ENCODE measurements at places on chromosomes 5 and 9.

- no peak for DNase-seq
These were observed 159.6 kb upstream of the ANKH start for GRCh38 chr5:15031180-15031579.

GRCh38 chr5:37834542-37835379, 5.1 kb downstream of the GDNF start:
- DNase-seq: no peak

DNA sequence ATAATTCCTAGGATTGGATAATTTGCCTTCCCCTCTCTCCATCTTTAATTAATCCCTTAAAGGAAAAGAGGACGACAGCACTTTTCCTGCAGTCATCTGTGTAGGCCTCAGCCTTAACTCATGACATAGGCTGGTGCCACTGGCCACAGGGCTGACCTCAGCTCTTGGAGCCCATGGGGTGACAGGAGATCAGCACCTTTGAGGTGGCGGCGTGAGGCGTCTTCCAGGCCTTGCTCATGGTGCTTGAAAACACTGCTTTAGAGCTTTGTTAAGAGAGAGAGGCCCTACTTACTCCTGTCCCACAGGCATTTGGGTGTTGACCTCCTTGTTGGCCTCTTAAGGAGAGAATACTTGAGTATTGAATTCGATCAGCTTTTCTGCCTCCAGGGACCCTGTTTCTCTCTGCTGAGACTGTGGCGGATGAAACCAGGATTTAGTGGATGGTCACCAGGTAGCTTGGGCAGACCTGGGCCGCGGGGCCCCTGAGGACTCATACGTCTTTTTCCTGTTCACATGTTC, 23.4 kb downstream of the TENT4A start:
- no peak for DNase-seq

DNA sequence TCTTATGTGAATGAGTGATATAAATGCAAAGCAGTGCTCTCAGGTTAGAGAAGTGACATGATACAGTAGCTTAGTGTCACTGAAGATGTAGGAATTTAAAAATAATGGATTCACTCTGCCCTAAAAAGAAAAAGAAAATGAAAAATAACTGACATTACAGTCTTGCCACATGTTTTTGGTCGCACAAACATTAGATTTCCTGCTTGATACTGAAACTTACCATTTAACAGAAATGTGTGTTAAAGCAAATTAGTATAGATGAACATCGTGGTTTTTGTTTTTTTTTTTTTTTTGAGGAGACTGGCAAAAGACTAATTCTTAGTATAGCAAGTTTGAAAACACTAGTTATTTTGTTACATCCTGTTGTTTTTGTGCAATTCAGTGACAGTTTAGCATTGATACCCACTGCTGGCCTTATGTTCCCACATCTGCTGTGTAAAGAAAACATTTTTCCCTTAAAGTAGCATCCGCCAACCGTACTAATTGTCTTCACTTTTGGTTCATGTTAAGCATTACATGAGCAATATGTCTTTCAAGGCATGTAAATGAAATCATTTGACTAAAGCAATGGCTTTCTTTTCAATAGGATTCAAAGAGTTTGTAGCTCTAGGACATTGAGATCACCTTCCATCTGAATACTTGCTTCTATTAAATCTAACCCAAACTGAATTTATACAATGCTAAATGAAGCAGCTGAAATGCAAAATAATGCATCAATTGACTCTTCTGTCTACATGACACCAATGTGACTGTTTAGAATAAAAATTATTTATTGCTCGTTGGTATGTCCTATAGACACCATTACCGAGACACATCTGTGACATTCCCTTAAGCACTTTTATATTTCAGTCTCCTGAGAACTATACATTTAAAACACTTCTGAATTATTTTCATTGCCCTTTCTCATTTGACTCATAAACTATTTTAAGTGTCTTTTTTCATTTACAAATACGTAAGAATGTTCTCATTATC, 859.1 kb downstream of the MAT2B start:
- DNase-seq: no peak

DNA sequence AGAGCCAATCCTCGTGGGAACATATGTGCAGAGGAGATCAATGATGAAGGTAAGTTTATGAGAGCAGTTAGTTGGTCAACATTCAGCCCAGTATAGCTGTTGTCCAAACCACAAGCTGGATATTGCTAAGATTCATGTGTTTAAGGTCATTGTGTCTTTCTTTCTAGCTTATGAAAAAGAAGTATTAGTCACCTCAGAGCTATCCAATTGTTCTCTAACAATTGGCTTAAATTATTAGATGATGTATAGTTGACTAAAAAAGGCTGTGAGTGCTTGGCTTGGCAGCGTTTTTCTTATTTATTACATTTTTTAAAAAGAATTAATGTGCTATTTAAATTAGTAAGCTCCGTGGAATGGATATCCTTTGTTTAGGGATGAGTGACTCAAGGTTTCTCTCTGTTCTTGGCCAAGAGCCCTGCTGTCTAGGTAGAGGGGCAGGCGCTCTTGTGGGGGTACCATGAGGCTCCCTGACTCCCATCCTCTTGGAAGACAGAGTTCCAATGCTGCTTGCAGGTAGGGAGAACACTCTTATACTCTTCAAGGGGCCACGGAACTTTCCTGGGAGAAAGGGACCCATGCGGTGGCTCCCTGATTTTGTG, 487.4 kb downstream of the IRX1 start:
- DNase-seq: no peak
